ENCODE measurements at places on chromosomes 12 and 14.

DNA sequence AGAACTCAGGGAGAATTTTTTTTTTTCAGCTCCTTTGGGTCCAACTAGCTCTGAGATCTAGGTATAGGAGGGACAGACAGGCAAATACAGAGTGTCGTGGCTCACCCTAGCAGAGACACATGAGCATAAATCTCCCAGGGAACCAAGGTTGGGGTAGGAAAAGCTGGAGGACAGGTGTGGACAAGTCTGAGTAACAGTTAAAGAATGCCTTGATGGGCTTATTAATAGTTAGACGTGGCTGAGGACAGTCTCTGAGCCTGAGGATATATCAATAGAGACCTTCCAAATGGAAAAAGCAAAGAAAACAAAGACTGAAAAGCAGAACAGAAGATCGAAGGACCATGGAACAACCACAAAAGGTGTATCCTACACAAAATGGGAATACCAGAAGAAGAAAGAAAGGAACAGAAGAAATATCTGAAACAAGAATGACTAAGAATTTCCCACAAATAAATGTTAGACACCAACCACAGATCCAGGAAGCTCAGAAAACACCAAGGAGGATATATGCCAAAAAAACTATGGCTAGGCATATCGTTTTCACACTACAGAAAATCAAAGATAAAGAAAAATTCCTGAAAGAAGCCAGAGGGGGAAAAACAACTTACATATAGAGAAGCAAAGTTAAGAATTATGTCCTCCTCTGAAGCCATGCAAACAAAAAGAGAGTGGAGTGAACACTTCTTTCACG is 80.9 kb downstream of the PTPRB start:
- DNase-seq: no peak

GRCh38 chr12:24839268-24839791 is 109.6 kb downstream of the BCAT1 start:
- DNase-seq: no peak

DNA sequence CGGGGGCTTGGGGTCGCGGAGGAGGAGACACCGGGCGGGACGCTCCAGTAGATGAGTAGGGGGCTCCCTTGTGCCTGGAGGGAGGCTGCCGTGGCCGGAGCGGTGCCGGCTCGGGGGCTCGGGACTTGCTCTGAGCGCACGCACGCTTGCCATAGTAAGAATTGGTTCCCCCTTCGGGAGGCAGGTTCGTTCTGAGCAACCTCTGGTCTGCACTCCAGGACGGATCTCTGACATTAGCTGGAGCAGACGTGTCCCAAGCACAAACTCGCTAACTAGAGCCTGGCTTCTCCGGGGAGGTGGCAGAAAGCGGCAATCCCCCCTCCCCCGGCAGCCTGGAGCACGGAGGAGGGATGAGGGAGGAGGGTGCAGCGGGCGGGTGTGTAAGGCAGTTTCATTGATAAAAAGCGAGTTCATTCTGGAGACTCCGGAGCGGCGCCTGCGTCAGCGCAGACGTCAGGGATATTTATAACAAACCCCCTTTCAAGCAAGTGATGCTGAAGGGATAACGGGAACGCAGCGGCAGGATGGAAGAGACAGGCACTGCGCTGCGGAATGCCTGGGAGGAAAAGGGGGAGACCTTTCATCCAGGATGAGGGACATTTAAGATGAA is 630 bp downstream of the FOS start:
- DNase-seq: peak; percentile 66

GRCh38 chr12:93748672-93749383 is 71.7 kb downstream of the CRADD start:
- DNase-seq: no peak

- DNase-seq: peak; percentile 39
These were observed 17.3 kb upstream of the TMPRSS12 start for GRCh38 chr12:50825372-50825838.

DNA sequence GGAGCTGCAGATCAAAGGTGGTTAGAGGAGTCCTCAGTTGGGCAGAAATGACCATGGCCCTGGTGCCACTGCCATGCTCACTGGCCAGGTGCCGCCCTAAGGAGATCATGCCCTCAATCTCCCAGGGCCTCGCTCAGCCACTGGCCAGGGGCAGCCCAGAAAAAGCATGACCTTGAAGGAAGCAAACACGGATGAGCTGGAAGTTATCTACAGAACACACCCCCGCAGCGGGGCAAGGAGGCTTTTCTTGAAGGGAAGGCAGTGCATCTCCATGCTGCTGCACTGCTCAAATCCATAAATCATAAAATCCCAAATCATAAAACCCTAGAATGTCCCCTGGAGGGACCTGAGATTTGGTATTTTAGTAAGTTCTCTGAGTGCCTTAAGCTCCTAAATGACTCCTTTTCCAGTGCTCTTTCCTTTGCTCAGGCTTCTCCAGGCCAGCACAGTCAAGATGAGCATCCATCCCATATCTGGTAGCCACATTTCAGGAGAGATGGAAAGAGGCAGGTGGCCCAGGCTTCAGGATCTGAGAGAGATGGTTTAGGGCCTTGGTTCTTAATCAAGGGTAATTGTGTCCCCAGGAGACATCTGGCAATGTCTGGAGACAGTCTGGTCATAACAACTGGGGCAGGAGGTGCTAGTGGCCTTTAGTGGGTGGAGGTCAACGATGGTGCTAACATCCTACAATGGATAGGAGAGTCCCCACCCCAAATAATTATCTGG is 217.3 kb downstream of the RBM19 start:
- no peak for DNase-seq

- no peak for DNase-seq
These were observed 703.0 kb upstream of the LRFN5 start for GRCh38 chr14:40903709-40904108.

- DNase-seq: no peak
These were observed 2.7 kb downstream of the STK38L start for GRCh38 chr12:27246774-27247173.

- peak; percentile 39 for DNase-seq
These were observed 21.4 kb upstream of the SEL1L start for GRCh38 chr14:81555051-81555450.

- no peak for DNase-seq
These were observed 117.2 kb downstream of the PPM1H start for GRCh38 chr12:62817556-62818271.

DNA sequence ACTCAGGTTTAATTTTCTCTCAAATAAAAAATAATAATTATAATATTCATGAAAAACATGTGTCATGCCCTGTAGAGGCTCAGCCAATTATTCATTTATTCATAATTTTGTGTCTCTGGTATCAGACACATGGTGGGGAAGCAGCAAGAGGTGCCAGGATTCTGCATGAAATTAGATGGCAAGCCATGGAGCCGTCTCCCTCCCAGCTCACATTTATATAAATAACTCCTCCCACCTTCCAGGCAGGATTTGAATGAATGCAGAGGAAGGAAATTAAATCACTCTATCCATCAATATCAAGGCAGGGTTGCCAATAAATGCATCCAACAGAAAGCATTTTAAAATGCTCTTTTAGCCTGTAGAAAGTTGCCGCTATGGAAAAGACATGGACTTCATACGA is 98.1 kb downstream of the PTPRR start:
- DNase-seq: no peak

DNA sequence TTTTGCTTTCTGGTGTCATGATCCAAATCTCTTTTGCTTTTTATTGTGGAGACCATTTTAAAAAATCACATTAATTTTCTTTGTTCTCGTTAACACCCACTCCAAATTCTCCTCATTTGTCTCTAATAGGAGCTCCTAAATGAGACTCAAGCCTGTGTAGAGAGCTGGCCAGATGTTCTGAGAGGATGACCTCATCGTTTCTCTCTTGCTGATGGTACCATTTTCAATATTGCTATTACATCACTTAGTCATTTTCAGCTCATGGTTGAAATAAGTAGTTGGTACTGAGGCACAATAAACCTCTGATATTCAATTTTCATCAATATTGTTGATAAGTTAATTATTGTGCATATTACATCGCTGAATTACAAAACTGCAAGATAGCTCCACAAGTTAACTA is 31.5 kb downstream of the SPTB start:
- DNase-seq: no peak

- DNase-seq: no peak
These were observed 85.4 kb downstream of the PHETA1 start for GRCh38 chr12:111283521-111283920.

GRCh38 chr12:55737581-55738122 is 5.3 kb upstream of the GDF11 start:
- peak; percentile 22 for DNase-seq

DNA sequence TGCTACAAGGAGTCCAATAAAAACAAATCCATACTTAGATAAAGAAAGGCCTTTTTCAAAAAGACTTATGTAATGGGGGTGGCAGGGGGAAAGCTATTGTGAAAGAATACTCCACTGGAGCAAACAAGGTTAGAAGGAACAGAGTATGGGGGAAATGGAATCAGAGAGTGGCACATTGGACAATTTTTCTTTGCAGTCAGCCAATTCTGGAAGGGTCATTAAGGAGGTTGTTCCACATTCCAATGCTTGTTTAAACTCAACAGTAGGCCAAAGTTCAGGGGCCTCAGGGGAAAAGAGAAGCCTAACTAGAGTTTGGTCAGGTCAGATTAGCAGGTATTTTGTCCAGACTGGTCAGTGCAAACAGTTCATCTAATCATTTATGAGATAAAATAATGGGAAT is 105.2 kb upstream of the RESF1 start:
- DNase-seq: no peak

- no peak for DNase-seq
These were observed 30.5 kb downstream of the USP44 start for GRCh38 chr12:95520816-95521215.

DNA sequence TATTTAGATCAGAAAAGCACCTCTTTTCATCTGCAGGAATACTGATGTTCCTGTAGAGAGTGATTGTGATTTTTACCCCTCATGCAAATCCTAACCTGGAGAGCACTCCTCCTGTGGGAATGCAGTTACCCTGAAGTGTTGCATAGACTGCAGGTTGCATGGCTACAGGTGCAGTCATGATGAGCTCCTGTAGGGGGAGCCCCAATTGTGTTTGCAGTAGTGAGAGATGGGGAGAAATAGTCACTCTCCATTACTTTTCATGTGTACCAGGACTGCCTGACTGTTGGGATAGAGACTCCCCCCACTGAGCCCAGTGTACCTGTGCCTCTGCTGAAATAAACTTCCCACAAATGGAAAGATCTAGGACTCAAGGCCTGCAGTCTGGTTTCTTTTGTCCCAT is 1086.5 kb downstream of the SLC6A15 start:
- peak; percentile 7 for DNase-seq

DNA sequence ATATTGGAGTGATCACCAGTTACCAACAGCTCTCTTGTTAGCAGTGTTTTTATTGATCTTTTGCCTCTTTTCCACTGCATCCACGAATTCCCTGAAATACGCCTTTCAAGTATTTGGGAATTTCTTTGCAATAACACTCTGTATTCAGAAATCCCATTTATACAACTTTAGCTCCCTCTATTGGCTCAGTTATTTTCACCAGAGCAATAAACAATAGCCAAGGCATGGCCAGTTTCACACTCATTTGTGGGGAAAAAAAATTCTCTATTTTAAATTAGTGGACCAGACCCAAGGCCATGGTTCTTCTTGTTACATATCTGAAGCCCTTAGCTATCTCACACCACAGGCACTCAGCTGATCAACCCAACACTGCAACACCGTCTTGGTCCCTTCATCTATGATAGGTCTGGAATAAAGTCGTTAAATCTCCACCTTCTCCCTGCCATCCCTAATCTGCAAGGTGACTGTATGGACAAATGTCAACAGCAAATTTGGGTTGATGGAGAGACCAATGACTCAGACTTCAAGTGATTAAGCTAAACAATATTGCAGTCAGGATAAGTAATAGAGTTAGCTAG is 92.4 kb upstream of the TMEM260 start:
- DNase-seq: peak; percentile 38

- DNase-seq: no peak
These were observed 95.3 kb upstream of the MED13L start for GRCh38 chr12:116372815-116373214.

DNA sequence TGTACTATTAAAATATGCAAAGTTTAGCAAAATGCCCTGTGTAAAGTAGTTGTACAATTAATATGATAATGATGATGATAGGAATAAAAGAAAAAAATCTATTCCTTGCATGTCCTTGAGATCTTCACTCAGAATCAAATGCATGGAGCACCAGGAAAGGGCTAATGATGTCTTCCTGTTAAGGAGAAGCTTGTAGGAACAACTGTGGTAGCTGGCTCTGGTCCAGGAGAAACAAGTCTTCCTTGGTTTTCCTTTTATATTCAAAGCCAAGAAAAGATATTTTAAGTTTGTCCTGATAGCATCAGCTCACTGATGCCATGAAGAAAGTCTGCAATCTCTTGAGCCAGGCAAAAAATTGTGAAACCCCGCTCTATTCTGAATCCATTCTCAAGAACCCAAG is 138.9 kb downstream of the PIK3C2G start:
- no peak for DNase-seq

GRCh38 chr12:30997685-30998440 is 71.3 kb downstream of the TSPAN11 start:
- no peak for DNase-seq

DNA sequence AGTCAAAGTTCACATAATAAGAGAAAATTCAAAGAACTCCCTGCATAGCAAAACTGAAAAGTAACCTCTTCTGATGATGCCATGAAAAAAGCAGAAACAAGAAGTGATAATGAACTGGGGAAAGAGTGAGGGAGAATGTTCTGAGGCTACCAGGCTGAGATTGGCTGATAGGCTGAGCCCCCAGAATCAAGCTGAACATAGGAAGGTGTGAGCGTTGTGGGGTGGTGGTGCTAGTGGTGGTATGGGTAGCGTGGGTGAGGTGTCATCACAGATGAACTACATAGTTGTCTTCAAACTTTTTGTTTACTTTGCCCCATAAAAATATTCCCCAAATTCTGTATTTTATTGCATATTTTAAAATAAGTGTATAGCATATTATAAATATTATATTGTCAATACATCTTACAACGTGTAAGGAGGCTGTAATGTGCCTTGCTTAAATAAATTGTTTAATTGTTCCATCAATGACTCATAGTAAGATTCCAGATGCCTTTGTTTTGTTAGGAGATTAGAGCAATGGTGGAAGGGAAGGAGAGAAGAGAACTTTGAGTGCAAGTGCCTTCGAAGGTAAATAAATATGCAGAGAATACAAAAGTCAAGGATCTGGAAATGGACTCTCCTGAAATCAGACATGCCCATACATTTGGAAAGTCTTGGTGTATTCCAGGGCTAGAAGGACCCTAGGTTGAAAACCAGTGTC is 15.8 kb upstream of the CFAP54 start:
- DNase-seq: no peak

Data from NCI-H1105 treated with DMSO at 0.1 percent for 48 hours (cell line).